ENCODE measurements at places on chromosomes 4 and X.

DNA sequence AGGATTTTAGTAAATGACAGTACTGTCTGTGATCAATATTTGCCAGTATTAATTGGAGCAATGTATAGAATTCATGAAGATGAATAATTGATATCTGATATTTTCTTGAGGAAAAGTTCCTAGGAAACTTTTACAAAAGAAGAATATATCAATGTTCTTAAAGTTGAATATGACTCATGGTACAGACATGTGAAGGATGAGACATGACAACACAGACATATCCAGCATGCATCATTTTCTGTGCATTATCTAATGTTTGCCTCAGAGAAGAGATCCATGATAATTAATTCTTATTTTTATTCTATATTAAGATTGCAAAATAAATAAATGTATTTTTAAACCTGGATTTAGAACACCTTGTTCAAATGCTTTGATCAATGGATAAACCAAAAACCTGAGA is 452.9 kb upstream of the EPHA5 start:
- peak; percentile 33 for DNase-seq

GRCh38 chrX:47185241-47185640 is 8.4 kb upstream of the UBA1 start:
- no peak for DNase-seq

DNA sequence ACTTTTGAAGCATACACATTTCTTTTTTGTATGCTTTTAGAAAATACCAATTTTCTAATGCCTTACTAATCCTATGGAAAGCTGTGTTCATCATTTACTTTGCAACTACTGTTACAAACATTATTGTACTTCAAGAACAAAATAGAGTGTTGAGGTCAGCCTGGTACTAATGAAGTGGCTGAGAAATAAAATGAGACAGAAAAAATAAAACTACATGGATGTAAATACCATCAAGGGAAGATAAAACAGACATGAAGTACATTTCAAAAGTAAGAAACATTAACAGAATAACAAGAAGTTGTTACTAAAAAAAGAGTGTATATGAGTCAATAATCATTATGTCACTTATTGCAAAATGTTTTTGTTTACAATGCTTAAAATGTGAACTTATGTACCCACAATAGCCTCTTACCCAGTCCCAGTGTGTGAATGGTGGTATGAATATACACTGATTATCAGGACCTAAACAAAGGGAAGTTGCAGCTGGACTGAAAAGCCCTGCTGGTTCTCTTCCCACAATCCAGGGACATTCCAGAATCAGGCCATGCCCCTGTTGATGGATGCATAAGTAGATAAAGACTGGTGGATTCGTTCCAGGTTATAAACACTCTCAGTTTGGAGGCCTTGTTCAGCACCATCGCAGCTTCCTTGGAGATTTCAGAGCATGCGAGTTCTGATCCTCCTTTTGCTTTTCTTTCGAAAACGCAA is 2.4 kb upstream of the CSN3 start:
- DNase-seq: no peak

DNA sequence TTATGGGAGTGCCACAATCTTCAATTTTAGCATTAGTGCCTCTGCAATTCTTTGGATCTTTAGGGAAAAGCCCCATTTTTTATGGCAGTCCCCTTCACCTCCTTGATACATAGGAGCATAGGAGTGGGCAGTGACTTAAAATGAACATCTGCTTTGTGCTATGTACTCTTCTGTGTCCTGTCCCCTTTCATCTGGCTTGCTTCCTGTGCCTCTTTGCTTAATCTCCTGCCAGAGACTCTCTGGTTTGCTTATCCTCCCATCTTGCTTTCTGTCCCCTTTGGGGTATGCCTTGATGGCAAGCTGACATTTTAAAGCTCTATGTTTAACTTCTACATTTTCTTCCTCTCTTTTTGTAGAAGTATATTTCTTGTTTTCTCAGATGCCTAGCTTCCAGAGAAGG is 12.3 kb downstream of the PGK1 start:
- no peak for DNase-seq

DNA sequence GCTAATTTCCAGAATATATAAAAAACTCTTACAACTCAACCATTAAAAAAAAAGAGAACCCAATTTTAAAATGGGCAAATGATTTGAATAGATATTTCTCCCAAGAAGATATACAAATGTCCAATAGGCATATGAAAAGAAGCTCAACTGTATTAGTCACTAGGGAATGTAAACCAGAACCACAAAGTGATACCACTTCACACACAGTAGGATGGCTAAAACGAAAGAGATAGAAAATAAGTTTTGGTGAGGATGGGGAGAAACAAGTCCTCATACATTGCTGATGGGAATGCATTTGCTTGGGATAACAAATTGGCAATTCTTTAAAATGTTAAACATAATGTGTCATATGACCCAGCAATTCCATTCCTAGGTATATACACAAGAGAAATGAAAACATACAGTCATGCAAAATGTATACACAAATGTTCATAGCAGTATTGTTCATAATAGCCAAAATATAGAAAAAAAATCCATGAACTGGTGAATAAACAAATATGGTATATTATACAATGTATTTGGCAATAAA is 5.7 kb downstream of the TCEAL3 start:
- DNase-seq: peak; percentile 32

Measured in EL (cell line).